GM23338 (cell line): ENCODE measurements at places on chromosomes 16 and 17.

GRCh38 chr16:11326084-11326736, 19.0 kb upstream of the RMI2 start:
- DNase-seq = no peak

GRCh38 chr17:79915850-79916430, 76.7 kb upstream of the CBX4 start:
- peak; percentile 77 for DNase-seq

DNA sequence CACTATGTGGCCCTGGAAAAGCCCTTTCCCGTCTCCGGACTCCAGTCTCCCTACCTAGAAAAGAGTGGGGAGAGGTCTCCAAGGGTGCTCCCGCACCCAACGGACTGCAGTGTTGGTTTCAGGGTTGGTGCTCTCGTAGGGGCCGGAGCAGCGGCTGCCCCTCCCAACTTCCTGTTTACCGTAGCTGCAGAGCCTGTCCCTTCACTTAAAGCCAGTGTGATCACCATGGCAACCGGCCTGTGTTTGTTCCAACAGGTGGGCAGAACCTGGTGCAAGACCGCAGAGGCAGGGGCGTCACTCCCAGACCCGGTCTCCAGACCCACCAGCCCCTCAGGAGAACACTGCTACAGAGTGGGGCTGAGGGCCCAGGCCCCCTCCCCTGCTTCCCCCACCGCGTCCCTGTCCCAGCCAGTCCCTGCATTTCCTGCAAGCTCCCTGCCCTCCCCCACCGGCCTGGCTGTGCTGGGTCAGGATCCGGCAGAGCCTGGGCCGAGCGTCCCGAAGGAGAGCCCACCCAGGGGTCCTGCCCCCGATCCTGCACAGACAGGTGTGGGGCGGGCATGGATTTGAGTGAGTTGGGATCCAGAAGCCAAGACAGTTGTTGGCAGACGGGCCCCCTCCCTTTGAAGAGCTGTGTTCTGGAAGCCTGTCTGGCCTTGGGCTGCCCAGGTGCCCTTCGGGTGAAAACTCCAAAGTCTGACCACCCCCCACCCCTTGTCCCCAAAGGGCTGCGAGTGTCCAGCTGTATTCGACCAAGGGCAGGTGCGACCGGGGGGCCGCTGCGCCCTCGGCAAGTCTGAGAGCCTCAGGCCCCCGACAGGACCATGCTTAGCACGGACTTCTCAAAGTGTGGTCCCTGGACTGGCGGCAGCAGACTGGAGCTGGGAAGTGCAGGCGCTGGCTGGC, 1.5 kb upstream of the BAIAP3 start:
- peak; percentile 99 for DNase-seq

- DNase-seq = peak; percentile 36
These were observed 65.2 kb downstream of the CYTH1 start for GRCh38 chr17:78716814-78717393.

DNA sequence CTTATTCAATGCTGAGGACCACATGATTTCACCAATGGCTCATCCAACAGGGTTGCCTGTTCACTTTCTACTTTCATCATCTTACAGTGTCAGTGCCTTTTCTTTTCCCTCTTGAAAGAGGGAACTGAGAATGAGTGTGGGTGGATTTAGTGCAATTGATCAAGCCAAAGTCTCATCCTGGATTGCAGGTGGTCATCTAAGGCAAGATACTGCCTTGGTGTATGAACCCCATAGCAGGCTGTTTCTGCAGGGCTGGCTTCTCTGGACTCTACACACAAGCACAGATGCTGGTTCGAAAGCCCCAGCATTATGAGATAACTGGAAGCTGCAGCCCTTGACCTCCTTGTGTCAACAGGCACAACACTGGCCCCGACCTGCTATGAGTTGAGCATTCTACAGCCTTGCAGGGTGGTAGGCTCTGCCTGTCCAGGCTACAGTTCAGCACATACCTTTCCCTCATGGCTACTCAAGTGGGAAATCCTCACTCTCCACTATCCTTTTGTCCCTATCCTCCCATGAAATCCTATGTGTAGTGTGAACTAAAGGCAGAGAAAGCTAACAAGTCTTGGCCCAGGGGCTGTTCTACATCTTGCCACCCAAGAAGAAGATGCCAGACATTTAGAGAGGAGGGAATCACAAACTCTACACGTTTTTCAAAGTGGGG, 358.7 kb downstream of the SLC39A11 start:
- DNase-seq = no peak
